HepG2 (cell line): ENCODE measurements at places on chromosomes 11 and 22. TPM values are rescaled to one million over a fixed set of nuclear protein-coding genes. Genes with fewer than 3 reads are reported as not detected.
A peak's percentile ranks its signal among the peaks of the same experiment; 100 is the strongest.

OR51E2 gene
- not detected in 2 replicates for total RNA-seq

CECR2 gene
- total RNA-seq = not detected in 2 replicates

POU2F3 gene
- total RNA-seq = not detected in 2 replicates

PLAAT4 gene
- total RNA-seq = 1.00 and 1.6 TPM in 2 replicates

C11orf87 gene
- not detected in 2 replicates for total RNA-seq

TENM4 gene
- total RNA-seq = not detected in 2 replicates

MMP7 gene
- not detected in 2 replicates for total RNA-seq

DNA sequence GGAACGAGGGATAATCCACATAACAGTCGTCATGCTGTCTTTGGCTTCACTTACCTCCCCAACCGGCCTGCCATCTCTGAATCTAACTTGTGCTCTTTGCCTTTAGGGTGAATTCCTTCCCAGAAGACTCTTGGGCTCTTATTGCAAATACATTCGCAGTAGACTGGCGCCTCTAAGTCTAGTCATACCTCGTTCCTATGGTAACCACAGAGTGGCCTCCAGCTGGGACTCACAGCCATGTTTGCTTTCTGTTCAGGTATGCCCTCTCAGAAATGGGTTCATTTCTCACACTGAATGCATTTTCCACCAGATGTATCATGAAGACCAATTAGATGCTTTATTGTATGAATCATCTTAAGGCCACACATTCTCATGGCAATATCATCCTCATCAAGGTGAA lies 112.7 kb downstream of the FAR1 start:
- peak; percentile 57 for DNase-seq

DNA sequence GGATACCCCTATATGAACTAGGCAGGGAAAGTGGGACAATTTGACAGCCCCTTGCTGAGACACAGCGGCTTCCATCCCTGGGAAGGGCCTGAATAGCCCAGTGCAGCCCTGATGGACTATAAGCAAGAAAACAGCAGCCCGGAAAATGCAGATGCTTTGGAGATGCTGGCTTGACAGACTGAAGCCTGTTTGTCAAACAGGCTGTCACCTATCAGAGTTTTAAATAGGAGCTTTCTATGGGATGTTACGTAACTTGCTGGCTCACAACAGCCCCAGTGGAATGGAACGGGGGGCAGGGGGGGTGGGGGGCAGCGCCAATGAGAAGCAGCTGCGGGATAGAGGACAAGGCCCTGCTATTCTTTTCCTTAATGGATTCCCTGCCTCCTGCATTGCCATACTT lies 91.9 kb upstream of the NTM start:
- no peak for DNase-seq

DNA sequence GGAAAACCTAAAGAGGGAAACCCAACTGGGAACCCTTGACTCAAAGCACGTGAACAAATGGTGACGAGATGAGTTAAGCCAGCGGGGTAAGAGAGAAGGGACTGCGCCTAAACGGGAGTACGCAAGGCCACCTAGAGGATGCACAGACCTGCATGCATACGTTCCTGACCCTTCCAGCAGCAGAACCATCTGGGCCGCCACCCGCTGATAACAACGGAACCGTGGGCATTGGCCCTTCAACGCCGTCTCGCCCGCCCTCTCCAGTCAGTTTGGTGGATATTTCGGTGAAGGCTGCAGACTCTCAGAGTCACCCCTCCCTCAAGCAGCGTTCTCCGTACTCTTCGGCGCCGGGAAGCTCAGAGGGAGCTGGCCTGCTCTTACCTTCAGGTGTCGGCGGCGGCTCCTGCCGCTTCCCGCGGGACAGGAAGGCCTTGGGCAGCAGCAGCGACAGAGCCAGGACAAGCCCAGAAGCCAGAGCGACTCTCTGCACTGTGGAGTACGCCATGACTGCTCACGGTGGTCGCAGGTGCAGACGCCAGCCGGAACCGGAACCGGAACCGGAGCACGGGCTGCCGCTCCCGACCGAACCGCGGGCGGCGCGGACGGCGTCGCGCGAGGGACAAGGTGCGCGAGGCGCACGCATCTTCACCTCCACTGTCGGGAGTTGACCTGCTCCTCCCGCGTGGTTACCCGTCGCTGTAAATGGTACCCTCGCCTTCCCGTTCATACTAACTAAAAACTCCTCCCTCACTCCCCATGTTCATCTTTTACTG lies at the start of gene RIC3:
Gene RIC3, minus strand, starts transcription at position 541 of the 773 bp plus-strand sequence. Its CDS starts 36 bp downstream, at position 505.
- DNase-seq = no peak

DNA sequence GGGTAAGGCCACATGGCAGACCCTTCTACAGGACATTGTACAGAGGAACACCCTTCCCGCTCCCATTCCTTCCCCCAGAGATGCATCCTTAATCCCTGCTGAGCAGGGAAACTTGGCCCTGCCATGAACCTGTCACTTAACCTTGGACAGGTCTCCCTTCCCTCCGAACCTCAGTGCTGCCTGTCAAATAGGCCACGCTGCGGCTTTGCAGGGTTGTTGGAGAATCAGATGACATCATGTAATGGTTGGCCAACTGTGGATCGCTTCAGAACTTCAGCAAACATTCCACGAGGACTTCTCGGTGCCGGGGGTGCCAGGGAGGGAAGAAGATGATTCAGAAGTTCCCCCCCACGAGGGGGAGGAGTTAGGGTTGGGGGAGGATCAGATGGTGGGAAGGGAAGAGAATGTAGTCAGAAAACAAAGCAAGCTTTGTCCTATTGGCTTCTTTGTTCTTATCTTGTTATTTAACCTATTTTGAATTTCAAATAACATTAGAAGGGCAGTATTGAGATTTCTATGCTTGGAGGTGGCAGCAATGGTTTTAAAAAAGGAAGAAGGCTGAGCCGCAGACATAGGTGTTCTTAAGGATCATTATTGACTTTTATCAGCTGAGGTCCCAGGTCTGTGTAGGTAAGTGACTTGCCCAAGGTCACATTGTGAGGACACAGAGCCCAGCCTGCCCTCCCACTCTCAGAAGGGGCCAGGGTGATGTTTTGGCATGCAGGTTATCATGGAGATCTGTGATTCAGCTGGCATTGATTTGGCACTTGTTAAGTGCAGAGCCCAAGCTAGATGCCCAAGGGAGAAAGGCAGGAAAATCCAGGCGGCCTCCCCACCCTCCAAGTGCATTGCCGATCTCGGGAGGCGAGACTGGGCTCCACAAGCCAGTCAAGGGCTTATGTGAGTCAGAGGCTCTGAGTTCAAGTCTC lies 3.1 kb downstream of the CDC42EP1 start:
- peak; percentile 97 for DNase-seq

DNA sequence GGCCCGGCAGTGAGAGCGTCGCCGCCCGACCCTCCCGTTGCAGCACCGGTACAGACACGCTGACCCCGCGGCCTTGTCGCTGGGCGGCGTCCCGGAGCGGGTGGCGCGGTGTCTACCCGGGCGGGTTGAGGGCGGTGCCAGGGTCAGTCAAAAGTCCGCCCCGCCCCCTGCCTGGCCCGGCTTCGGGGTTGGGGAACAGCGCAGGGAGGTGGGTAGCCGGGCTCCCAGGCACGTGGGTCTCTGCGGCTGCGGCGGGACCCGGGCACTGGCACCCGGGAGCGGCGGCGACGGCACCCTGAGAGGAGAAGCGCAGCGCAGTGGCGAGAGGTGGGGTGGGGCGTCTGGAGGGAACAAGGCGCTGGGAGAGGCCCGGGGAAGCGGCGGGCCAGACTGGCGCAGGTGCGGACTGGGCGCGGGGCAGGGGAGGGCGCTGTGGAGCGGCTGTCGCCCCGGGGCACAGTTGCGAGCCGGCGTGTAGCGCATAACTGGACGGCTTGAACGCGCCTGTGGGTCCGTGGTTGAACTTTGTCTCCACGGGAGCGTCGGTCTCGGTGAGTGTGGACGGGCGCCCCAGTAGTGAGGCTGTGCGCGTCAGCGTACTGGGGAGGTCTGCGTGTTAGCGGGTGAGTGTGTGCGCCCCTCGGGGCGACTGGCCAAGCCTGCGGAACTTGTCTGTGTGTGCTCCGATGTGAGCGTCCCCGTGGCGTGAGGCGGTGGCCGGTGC lies at the start of gene P2RY2:
Gene P2RY2, plus strand, starts transcription at position 176 of the 724 bp plus-strand sequence. CDS start 15,879 bp downstream, outside the sequence.
- DNase-seq = peak; percentile 53

GRCh38 chr11:97860237-97860636 lies 1160.5 kb upstream of the CNTN5 start:
- DNase-seq = no peak

DNA sequence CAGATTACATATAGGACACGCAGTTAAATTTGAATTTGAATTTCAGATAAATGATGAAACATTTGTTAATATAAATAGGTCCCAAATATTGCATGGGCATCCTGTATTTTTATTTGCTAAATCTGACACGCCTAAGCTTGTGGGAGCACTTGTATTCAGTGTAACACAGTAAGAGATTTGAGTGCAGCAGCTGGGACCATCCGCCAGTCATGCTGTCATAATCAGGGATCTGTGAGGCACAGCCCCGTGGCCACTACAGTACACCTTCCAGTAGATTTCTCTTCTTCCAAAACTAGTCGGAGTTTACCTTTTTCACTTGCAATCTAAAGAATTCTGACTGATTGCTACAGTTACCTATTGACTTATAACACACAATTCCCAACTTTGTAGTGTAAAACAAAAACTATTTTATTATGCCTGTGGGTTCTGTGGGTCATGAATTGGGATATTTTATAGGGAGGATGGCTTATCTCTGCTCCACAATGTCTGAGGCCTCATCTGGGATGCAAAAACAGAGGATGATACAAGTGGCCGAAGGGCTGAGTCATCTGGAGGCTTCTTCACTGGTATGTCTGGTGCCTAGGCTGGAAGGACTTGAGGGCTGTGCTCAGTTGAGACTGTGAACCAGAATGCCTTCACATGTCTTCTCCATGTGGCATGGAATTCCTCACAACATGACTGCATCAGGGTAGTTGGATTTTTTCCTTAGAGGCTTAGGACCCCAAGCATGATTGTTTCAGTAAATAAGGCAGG lies 74.1 kb downstream of the PRSS23 start:
- no peak for DNase-seq

GRCh38 chr11:59201353-59201752 lies 11.4 kb downstream of the MPEG1 start:
- DNase-seq = peak; percentile 21

DNA sequence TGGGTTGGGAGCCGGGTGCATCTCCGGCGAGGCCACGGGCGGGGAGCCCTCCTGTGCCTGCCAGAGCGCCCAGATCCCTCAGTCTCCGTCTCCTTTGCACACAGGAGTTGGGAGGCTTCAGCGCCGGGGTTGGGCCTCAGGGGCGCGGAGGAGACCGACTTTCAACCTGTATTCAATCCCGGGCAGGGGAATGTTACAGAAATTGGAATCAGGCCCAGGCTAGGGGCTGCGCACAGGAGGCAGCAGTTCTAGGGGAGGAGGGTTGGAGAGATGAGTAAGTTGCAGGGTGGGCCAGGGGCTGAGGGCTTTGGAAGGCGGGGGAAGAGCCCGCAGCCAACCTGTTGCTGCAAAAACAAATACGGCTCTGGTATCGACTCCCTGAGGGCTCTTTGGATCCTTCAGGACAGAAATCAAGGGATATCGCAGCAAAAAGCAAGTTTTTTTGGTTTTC lies 640 bp upstream of the KCNA4 start:
- DNase-seq = no peak

DNA sequence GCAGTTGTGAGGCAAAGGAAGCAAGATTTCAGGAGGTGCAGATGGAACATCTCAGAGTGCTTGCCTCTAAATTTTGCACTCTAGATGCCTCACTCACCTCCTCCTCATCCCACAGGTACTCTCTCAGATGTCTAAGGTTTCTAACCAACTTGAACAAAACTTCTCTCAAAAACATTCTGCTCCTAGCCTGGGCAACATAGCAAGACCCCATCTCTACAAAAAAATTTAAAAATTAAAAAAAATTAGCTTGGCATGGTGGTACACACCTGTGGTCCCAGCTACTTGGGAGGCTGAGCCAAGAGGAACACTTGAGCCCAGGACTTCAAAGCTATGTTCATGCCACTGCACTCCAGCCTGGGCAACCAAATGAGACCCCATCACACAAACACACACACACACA lies 4.2 kb downstream of the ZNF280A start:
- no peak for DNase-seq

DNA sequence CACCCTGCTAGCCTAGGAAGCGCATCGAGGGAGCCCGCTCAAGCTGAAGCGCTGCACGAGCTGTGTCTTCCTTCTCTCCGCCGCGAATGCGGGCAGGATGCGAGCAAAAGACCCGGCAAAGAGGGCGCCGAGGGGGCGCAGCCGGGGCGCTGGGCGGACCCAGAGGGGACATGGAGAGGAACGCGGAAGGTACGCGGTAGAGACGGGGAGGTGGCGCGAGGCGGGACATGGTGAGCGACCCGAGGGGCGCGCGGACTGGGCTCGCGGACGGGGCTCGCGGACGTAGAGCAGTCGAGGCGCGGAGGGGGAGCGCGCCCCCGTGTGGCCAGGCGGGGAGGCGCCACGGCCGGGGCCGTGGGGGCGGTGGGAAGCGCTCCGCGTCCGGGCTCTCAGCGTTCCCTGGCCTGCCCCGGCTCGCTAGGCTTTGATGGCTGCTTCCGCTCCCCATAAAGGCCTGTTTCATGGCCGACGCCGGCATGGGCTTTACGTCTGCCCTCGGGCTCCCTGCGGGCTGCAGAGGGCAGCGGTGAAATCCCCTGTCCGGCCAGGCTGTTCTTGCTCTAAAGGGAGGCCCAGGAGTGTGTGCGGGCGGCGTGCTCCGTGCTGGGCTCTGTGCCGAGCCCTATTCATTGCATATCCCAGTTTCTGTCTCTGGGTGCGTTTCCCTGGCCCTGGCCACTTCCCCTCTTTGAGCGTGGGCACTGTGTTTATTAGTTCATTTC lies 31.2 kb upstream of the TRIM29 start:
- DNase-seq = peak; percentile 30

GRCh38 chr22:22389467-22389866 lies 119.1 kb downstream of the ZNF280B start:
- no peak for DNase-seq

DNA sequence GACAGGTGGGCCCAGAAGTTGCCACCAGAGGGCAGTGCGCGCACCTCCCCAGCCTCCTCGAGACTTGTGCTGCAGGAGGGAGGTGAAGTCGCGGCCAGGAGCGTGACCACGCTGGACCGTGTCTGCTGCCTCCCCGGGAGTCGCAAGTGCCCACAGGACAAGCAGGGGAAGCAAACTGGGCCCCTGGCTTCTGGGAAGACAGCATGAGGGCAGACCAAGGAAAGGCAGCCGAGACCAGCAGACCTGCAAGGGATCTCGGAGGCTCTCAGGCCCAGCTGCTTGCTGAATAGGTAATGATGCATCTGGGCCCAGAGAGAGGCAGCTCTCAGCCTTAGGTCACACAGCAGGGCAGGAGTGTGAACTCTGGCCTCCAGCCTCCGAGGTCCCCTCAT lies 17.0 kb upstream of the IL2RB start:
- DNase-seq = peak; percentile 42
